AG08396 (cell line): ENCODE measurements at places on chromosomes 3 and 15.

DNA sequence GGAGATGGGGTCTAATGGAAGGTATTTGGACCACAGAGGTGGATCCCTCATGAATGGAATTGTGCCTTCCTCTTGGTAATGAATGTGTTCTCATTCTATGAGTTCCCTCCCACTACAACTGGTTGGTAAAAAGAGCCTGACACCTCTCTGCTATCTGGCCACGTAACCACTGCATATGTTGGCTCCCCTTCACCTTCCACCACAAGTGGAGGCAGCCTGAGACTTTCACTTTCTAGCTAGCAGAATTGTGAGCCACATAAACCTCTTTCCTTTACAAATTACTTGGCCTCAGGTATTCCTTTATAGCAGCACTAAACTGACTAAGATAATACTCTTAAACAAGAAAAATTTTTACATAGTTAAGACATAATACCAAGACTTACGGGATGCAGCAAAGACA, 155.3 kb downstream of the NR1I2 start:
- no peak for DNase-seq

- DNase-seq, result no peak
Measured at GRCh38 chr3:123267821-123268220, 66.1 kb downstream of the SEC22A start.

DNA sequence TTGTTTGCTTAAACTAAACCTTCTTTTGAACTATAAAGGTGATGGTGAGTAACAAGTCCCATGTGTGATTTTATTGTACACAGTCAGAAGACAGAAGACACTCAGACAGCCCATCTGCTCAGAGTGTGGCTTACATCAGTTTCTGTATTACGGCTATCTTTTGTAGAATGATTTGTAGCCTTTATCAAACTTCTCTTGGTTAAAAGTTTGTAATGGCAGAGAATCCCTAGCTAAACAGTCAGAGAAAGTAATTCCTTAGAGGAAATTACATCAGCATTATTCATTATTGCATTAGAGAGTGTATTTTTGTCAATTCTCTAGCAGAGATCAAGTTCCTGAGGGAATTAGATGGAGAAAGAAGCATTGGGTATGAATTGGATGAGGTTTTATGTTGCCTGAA, 500.8 kb downstream of the CNTN4 start:
- DNase-seq, result no peak

- no peak for DNase-seq
Measured at GRCh38 chr3:46061887-46062286, 34.6 kb upstream of the XCR1 start.

DNA sequence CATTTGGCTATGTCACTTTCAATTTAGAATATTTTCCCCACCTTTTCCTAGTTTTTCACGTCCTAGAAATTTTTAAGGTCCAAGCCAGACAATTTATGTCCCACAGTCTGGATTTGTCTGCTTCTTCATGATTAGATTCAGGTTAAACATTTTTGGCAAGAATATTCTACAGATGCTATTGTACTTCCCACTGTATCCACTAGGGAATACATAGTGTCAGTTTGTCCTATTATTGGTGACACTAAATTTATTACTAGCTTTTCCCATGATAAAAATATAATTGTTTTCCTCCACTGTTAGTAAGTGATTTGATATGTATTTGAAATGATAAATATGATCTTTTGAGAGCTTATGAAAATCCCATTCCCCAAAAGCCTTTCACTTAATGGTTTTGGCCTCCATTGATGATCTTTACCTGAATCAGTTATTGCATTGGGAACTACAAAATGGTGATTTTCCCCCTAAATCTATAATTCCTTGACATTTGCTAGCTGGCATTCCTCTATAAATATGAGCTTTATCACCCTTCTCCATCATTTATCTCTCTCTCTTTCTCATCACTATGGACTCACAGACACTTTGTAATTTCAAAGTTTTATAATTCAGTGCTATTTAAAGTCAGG, 8.3 kb downstream of the ARL14 start:
- DNase-seq, result no peak

GRCh38 chr3:118098827-118099226, 935.8 kb downstream of the IGSF11 start:
- no peak for DNase-seq

- DNase-seq, result no peak
Measured at GRCh38 chr3:10006048-10006761, 19.6 kb upstream of the EMC3 start.

- no peak for DNase-seq
Measured at GRCh38 chr15:74775132-74775562, 6.7 kb upstream of the CSK start.

- no peak for DNase-seq
Measured at GRCh38 chr15:53458736-53459135, 300.7 kb downstream of the WDR72 start.

GRCh38 chr15:30956216-30957124, 35.0 kb downstream of the MTMR10 start:
- no peak for DNase-seq

DNA sequence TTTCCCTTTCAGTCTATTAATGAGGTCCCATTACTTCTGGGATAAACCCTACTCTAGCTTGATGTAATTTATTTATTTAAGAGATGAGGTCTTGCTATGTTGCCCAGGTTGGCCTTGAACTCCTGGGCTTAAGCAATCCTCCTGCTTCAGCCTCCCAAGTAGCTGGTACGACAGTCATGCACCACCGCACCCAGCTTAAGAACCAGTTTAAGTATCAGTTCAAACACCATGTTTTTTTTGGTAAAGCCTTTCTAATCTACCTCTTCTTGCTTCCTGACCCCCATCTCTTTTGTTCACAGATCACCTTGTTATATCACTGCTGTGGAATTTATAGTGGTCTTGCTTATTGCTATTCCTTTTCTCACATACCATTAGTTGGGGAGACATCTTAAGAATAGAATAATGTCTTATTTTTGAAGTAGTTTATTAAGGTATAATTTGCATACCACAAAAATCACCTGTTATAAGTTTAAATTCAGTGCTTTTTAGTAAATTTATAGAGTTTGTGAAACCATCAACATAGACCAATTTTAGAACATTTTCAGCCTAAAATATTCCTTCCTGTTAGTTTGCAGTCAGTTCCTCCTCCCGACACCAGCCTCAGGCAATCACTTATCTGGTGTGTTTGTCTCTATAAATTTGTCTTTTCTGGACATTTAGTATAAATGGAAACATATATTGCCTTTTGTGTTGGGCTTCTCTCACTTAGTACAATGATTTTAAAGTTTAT, 257.9 kb downstream of the PDCD6IP start:
- DNase-seq, result no peak

DNA sequence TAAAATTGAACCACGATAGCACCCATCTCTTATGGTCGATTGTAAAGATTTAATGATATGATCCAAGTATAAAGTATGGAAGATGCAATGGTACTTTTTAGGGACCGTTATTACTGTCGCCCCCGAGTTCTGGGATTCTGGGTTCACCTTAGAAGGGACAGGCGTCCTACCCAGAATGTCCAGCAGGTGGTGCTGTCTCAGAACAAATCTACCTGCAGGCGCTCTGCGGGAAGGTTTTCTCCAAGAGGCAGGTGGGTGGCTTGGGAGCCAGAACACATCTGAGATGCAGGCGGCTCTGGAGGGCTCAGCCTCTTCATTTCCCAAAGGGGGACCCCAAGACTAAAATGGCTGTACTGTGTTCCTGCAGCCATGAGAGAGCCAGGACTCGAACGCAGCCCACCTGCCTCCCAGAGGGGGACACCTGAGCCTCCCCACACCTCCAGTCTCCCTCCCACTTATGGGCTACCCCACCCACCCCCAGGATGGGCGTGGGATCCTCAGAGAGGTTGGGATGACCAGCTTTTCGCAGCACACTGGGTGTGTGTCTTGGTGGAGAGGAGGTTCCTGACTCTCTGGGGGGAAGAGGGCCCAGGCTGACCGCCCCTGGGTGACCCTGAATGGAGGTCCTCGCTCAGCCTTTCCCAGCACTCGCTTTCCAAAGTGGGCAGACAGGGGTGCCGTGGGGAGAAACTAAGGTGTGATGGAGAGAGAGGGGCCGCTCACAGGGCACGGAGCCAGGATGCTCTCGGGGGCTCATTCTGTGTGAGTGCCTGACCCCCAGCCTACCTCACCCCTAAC, 28.1 kb upstream of the CORO2B start:
- DNase-seq, result peak; percentile 49

DNA sequence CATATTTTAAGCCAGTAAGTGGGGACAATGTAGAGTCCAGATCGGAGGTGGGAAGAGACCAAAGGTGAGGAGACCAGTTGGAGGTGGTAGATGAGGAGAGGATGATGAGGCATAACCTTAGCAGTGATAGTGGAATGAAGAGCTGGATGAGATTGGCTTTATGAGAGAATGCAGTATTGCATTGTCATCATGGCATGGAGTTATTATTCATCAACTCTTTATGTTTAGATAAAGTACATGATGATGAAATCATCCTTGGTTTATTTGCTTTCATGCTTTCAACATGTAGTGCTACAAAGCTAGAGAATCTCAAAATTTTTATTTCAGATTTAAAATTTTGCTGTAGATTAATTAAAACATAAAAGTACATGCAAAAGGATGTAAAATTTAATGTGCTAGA, 64.0 kb downstream of the PPM1L start:
- DNase-seq, result no peak

DNA sequence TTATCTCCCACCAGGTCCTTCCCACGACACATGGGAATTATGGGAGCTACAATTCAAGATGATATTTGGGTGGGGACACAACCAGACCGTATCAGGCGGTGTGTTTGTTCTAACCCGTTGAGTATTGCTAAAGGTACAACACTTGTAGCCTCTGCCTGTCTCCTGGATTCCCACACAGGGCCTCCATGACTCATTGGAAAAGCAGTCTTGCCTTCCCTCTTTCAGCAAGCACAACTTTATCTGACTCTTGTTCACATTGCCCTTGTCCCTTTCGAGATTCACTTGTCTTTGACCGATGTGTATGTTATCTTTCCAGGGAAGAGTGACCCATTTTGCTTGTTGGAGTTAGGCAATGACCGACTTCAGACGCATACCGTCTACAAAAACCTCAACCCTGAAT, 152.3 kb downstream of the MCTP2 start:
- DNase-seq, result no peak

DNA sequence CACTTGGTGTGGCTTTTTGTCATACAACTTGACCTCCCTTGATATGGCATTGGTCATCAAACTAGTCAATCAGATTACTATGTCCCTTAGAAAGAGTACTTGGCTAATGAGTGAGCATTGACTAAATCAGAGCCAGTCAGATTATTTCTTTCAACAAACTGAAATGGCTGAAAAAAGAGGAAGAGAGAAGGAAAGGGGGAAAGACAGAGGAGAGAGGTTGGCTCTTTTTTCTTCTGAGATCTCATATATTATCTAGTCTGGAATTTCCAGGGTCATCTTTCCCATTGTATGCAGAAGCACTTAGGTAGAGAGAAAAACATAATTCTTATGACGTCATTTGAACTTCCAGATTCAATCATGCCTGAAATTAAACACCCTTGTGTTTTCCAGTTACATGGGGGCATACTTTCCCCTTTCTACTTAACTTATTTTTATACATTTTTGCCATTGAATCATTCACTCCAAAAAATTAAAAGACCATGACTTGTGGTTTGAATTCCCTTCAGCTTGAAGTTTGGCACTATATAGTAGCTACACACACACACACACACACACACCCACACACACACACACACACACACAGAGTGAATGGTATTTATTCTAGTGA, 387.8 kb downstream of the LSAMP start:
- DNase-seq, result no peak

DNA sequence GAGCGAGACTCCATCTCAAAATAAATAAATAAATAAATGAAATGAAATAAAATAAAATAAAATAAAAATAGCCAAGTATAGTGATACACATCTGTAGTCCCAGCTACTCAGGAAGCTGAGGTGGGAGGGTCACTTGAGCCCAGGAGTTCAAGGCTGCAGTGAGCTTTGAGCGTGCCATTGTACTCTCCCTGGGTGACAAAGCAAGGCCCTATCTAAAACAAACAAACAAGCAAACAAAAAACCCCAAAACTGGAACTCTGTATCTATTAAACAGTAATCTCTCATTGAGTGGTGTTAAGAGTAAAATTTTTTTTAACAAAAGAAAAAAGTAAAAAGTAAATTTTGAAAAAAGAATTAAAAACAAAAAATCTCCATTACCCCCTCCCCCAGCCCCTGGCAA, 20.8 kb downstream of the EPM2AIP1 start:
- no peak for DNase-seq

DNA sequence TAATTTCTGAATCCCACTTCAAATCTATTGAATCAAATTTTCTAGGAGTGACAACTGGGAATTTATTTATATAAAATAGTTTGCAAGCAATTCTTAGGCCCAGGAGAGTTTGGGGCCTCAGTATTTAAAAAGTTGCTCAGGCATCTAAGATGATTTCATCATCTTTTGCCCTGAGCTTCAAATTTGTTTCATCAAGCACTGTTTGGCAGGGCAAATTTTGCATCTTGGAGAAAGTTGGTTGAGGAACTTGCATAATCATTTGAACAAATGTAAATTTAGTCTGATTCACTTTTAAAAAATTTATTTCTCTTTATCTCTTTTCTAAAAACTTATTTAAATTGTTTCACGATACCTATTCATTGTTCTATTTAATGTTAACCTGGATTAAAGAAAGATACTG, 702.8 kb downstream of the SI start:
- DNase-seq, result no peak

DNA sequence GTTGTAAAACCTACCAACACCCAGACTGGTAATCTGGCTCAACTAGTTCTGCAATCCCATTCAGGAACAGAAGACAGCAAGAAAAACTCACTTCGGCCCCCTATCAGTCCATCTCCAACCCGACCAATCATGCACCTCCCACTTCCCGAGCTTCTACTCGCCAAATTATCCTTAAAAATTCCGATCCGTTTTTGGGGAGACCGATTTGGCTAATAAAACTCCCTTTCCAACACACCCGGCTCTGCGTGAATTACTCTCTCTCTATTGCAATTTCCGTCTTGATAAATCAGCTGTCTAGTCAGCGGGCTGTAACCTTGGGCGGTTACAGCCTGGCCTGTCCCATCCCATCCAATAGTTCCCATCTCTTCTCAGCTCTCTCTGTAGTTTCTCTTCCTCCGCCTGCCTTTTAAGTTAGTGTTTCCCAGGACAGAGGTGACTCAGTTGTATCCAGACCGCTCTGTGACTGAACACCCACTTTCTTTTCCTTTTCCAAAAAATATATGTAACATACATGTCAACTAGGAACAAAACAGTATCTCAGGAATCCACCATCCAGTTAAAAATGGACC, 780 bp upstream of the ACAD9 start:
- peak; percentile 68 for DNase-seq

DNA sequence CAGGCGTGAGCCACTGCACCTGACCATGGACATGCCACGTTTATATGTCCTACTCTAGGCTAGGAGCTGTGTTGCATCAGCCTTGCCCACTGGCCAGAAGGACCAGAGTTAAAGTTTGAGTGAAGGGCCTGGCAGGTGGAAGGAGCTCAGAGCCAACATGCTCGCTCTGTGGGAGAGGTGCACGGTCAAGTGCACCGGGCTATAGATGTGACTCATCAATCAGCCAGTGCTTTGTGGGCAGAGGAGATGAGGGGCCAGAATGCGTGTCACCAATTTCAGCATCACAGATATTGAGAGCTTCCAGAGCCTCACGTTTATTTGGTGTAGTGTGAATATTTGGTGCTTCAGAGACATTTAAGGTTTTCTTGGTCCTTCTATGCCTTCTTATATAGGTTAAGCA, 137.3 kb upstream of the KBTBD8 start:
- DNase-seq, result no peak

- DNase-seq, result no peak
Measured at GRCh38 chr15:79032656-79033055, 57.9 kb downstream of the RASGRF1 start.
